ENCODE measurements at places on chromosomes 2 and 18. TPM values are rescaled to one million over a fixed set of nuclear protein-coding genes. Genes with fewer than 3 reads are reported as not detected.

ATP6V1B1 gene
- not detected for total RNA-seq

GALNT3 gene
- 0.08 TPM for total RNA-seq

OTOS gene
- not detected for total RNA-seq

QPCT gene
- 2.0 TPM for total RNA-seq

DNA sequence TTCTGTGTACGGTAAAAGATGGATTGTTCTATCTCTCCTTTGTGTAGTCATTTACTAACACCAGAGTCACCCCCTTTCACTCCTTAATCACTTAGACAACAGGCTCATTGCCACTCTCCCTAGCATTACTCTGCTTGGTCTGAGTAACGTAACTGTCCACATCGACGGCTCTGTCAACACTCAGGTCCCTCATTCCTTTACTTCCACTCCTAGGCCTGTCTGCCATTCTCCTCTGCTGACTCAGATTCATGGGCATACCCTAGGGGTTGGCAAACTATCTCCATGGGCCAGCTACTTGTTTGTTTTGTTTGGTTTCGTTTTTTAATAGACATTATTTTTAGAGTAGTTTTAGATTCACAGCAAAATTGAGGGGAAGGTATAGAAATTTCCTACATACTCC lies 243.9 kb downstream of the NR4A2 start:
- no peak overlapping the region for H3K27ac ChIP-seq
- no peak for DNase-seq
- H3K36me3 ChIP-seq, result no peaks in the 10 kb centered on the region
- no peaks in the 10 kb centered on the region for H3K27me3 ChIP-seq
- H3K4me3 ChIP-seq, result no peak overlapping the region
- no peaks in the 10 kb centered on the region for H3K4me1 ChIP-seq

- H3K27ac ChIP-seq, result peak overlapping the region; percentile 84
- peaks cover 12% of the 10 kb centered on the region for H3K36me3 ChIP-seq
- peak overlapping the region; percentile 55 for H3K4me3 ChIP-seq
- DNase-seq, result no peak
- H3K27me3 ChIP-seq, result no peaks in the 10 kb centered on the region
Measured at GRCh38 chr2:201404699-201405280, 46.5 kb downstream of the TRAK2 start.

DNA sequence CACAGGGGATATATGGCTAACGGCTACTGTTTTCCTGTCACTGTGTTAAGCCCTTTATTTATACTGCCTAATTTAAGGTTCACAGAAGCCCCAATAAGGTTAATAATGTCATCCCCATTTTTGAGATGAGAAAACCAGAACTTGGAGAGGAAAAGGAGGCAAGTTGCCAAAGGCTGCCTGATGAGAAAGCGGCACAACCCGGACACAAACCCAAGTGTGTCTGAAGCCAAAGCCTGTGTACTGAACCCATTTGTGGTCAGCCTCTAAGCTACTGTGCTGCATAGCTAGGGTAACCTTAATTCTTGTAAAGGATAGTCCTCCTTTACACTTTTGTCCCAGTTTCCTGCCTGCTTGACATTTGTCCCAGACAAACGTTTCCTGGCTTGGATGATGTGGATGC lies 954.7 kb upstream of the FANCL start:
- no peak overlapping the region for H3K4me3 ChIP-seq
- no peaks in the 10 kb centered on the region for H3K36me3 ChIP-seq
- H3K4me1 ChIP-seq, result no peaks in the 10 kb centered on the region
- no peak for DNase-seq
- no peak overlapping the region for H3K27ac ChIP-seq

GRCh38 chr2:106272216-106272807 lies 78.2 kb upstream of the UXS1 start:
- H3K4me3 ChIP-seq, result no peak overlapping the region
- no peaks in the 10 kb centered on the region for H3K36me3 ChIP-seq
- DNase-seq, result no peak
- H3K27me3 ChIP-seq, result no peaks in the 10 kb centered on the region
- H3K4me1 ChIP-seq, result peaks cover 15% of the 10 kb centered on the region
- H3K27ac ChIP-seq, result no peak overlapping the region

- H3K27ac ChIP-seq, result no peak overlapping the region
- no peaks in the 10 kb centered on the region for H3K4me1 ChIP-seq
- no peak overlapping the region for H3K4me3 ChIP-seq
- H3K36me3 ChIP-seq, result peaks cover 6% of the 10 kb centered on the region
Measured at GRCh38 chr18:62069556-62069955, 117.3 kb downstream of the PIGN start.

GRCh38 chr18:3623769-3624545 lies 174.0 kb downstream of the TGIF1 start:
- peaks cover 26% of the 10 kb centered on the region for H3K4me1 ChIP-seq
- H3K4me3 ChIP-seq, result peak overlapping the region; percentile 36
- H3K36me3 ChIP-seq, result no peaks in the 10 kb centered on the region
- H3K27ac ChIP-seq, result peak overlapping the region; percentile 81
- DNase-seq, result peak; percentile 71

DNA sequence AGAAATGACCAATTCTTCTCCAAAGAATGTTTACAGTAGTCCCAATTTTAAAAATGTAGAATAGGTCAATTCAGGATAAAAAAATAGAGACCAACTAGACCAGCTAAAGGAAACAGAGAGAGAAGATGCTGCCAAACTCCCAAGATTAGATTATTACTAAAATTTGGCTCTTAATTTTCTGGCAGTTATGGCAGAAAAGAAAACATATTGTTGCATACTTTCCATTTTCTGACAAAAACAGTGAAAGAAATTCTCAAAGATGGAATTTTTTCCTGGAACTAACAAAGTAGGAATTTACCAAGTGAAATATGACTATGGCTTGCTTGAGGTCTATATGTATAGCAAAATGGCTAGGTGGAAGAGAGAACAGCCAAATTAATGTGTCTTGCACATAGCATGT lies 138.3 kb upstream of the STK17B start:
- no peak overlapping the region for H3K27ac ChIP-seq
- no peaks in the 10 kb centered on the region for H3K27me3 ChIP-seq
- peaks cover 34% of the 10 kb centered on the region for H3K4me1 ChIP-seq
- peaks cover 27% of the 10 kb centered on the region for H3K36me3 ChIP-seq

GRCh38 chr2:65353927-65354326 lies 78.5 kb downstream of the SPRED2 start:
- H3K4me3 ChIP-seq, result no peak overlapping the region
- H3K4me1 ChIP-seq, result peaks cover 84% of the 10 kb centered on the region
- H3K36me3 ChIP-seq, result no peaks in the 10 kb centered on the region
- H3K27ac ChIP-seq, result no peak overlapping the region

GRCh38 chr2:237309011-237309410 lies 105.0 kb downstream of the COL6A3 start:
- H3K4me1 ChIP-seq, result peaks cover 29% of the 10 kb centered on the region
- DNase-seq, result no peak
- H3K4me3 ChIP-seq, result no peak overlapping the region

DNA sequence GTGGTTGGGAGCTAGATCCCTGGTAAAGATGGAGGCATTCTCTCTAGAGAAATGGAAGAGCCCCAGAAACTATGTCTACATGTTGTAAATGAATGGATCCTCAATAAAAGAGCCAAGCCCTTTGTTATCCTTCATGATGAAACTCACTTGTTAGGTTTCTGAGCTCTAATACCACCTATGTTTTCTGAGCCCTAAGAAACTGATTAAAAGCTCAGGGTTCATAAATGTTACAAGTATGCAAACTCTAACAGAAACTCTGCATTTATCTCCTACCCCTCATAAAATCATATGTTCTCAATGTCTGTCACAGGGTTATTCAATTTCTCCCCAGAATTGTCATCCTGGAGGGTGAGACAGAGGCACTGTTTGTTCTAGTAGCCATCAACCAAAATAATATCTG lies 18.0 kb upstream of the HNMT start:
- H3K27ac ChIP-seq, result no peak overlapping the region
- H3K4me1 ChIP-seq, result no peaks in the 10 kb centered on the region
- no peaks in the 10 kb centered on the region for H3K27me3 ChIP-seq
- no peak overlapping the region for H3K4me3 ChIP-seq

DNA sequence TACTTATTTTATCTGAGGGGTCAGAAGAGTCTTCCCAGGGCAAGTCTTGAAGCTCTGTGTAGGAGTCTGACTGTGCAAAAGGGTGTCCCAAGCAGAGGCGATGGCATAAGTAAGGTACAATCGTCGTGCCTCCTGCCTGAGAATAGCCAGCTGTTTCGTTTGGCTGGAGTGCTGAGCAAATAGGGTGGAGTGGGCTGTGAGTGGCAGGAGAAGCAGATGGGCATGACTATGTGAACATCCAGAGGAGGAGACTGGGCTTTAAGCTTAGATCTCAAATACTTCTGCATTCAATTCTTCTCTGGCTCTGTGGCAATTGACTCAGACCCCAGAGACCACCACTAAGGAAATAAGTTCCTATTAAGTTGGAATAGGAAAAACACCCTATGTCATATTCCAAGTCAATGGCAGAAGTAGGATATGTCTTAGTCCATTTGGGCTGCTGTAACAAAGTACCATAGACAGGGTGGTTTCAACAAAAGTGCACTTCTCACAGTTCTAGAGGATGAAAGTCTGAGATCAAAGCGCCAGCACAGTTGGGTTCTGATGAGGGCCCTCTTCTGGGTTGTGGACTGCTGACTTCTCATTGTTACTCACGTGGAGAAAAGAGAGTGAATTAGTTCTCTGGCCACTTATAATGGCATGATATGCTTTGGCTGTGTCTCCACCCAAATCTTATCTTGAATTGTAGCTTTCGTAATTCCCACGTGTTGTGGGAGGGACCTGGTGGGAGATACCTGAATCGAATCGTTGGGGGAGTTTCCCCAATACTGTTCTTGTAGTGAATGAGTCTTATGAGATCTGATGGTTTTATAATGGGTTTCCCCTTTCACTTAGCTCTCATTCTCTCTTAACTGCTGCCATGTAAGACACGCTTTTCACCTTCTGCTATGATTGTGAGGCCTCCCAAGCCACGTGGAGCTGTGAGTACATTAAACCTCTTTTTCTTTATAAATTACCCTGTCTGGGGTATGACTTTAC lies 120.2 kb downstream of the LPIN1 start:
- DNase-seq, result no peak
- no peaks in the 10 kb centered on the region for H3K36me3 ChIP-seq
- H3K27me3 ChIP-seq, result no peaks in the 10 kb centered on the region
- H3K4me1 ChIP-seq, result peaks cover 16% of the 10 kb centered on the region

DNA sequence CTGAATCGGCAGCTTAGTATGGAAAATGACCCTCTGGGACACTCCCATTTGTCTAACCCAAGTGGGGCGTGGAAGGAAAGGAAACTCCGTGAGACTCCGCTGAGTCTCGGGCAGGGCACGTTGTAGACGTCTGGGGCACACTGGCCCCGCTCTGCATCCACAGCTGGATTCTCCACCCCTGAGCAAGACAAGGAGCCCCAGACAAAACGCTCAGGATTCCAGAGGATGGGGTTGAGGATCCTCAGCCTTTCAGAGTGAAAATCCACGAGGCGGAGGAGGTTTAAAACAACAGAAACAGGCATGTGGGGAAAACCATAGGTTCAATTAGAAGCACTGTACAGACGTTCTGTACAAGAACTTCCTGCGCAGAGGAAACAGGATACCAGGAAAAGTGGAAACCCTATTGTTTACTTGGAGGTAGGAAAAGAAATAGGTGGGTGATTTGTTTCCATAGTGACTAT lies 124.9 kb upstream of the ZNF236 start:
- no peak for DNase-seq
- H3K4me3 ChIP-seq, result peak overlapping the region; percentile 41
- H3K27ac ChIP-seq, result peak overlapping the region; percentile 80
- H3K27me3 ChIP-seq, result peaks cover 71% of the 10 kb centered on the region
- no peaks in the 10 kb centered on the region for H3K36me3 ChIP-seq
- H3K4me1 ChIP-seq, result no peaks in the 10 kb centered on the region

DNA sequence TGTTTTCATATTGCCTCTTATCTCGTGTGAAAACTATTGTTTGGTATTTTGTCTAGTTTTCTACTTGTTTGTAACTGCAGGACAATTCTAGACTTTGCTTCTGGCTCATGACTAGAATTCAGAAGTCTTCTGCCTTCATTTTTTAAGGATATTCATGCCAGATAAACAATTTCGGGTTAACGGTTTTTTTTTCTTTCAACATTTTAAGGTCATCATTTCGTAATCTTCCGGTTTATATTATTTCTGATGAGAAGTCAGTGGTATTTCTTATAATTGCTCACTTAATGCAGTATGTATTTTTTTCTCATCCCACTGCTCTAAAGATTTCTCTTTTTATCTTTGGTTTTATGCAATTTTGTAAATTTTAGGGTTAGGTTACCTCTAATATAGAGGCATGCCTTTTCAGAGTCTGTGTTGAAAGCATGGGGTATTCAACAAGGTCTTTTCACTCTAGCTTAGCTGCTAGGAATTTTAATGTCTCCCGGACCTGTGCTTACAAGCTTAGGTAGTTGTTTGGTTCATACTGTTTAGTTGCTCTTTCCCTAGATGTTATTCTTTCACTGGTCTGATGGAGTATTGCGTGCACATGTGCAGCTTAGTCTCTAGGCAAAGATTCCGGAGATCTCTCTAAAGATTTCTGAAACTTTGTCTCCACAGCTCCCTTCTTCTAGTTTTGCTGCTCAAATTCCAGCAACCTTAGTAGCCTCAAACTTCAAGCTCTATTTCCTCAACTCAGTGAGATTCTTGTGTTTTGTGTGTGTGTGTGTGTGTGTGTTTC lies 198.1 kb downstream of the MCFD2 start:
- H3K36me3 ChIP-seq, result no peaks in the 10 kb centered on the region
- H3K4me1 ChIP-seq, result peaks cover 58% of the 10 kb centered on the region
- no peak for DNase-seq
- H3K27me3 ChIP-seq, result no peaks in the 10 kb centered on the region
- no peak overlapping the region for H3K4me3 ChIP-seq
- H3K27ac ChIP-seq, result peak overlapping the region; percentile 0

GRCh38 chr2:189829102-189829833 lies 45.0 kb downstream of the PMS1 start:
- H3K27me3 ChIP-seq, result no peaks in the 10 kb centered on the region
- no peaks in the 10 kb centered on the region for H3K4me1 ChIP-seq
- no peak overlapping the region for H3K27ac ChIP-seq

DNA sequence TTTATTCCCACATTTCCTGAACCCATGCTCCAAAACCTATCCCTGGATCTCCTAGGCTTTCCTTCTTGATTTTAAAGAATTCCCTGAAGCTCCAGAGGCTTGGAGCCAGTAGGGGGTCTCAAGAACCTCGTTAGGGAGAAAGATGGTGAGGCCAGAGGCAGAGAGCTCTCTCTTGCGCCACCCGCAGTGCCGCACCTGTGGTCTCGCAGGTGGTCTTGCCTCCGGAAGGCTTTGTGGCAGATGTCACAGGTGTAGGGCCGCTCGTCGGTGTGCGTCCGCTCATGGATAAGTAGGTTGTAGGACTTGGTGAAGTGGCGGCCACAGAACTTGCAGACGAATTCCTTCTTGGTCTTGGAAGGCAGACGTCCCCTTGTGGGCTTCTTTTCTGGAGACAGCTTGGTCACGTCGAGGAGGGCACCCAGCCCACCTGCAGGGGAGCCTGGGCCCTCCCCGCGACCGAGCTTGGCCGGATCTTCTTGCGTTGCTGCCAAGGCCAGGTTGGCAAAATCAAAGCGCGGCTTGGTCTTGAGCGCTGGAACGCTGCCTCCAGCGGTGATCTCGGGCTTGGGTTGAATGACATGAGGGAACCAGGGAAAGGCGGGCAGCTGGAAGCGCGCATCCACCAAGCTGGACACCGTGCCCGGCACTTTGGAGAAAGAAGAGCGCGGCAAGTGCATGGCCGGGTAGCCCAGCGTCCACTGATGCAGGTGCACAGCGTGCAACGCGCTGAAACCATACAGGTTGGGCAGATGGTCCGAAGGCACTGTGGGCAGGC lies 5.3 kb downstream of the OSR1 start:
- H3K4me1 ChIP-seq, result peaks cover 40% of the 10 kb centered on the region
- no peak for DNase-seq
- peaks cover 17% of the 10 kb centered on the region for H3K36me3 ChIP-seq
- H3K4me3 ChIP-seq, result no peak overlapping the region
- H3K27ac ChIP-seq, result no peak overlapping the region
